ENCODE measurements at places on chromosomes 16 and 17.

- no peak for DNase-seq
Observed at GRCh38 chr17:17176341-17176740, 29.8 kb downstream of the PLD6 start.

- DNase-seq, result no peak
Observed at GRCh38 chr17:37300683-37301082, 75.1 kb upstream of the C17orf78 start.

- DNase-seq, result no peak
Observed at GRCh38 chr16:77063676-77064016, 127.3 kb upstream of the MON1B start.

DNA sequence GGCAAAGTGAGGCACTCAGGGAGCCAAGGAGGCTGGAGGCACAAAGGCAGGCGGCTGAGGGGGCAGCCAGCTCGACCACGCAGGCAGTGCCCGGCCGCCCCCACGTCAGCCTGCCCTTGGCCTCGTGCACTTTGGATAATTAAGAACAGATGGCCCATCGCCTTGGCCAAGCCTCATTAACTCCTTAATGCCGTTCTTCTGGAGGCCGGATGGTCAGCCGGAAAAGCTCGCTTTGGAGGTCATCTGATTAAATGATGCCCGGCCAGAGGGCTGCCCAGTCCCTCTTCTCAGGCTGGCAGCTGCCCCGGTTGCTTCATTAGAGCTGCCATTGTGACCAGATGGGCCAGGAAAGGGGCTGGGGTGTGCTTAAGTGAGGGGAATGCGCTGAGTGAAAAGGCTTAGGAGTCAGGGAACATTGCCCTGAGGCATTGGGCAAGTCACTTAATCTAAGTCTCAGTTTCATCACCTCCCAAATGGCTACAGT, 364.0 kb downstream of the NPIPA8 start:
- no peak for DNase-seq

DNA sequence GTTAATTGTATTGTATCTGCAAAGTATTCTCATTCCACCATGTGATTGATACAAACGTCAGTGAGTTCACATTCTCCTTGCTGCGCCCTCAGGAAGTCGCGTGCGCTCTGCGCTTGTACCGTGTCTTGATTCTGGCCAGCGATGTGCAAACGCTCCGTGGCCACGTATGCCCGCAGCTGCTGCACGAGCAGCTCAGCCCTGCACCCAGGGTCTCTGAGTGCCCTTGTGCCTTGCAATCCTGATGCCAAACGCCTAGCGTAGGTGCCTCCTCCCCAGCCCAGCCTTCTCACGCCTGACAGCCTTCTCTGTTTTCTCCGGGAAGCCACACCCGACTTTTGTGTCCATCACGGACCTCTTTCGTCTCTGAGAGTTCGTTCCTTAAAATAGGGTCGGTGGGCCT, 9.4 kb downstream of the ZNF469 start:
- DNase-seq, result no peak

GRCh38 chr17:41733348-41734138, 900 bp downstream of the HAP1 start:
- no peak for DNase-seq

GRCh38 chr17:30273373-30273772, 18.4 kb downstream of the BLMH start:
- DNase-seq, result no peak

DNA sequence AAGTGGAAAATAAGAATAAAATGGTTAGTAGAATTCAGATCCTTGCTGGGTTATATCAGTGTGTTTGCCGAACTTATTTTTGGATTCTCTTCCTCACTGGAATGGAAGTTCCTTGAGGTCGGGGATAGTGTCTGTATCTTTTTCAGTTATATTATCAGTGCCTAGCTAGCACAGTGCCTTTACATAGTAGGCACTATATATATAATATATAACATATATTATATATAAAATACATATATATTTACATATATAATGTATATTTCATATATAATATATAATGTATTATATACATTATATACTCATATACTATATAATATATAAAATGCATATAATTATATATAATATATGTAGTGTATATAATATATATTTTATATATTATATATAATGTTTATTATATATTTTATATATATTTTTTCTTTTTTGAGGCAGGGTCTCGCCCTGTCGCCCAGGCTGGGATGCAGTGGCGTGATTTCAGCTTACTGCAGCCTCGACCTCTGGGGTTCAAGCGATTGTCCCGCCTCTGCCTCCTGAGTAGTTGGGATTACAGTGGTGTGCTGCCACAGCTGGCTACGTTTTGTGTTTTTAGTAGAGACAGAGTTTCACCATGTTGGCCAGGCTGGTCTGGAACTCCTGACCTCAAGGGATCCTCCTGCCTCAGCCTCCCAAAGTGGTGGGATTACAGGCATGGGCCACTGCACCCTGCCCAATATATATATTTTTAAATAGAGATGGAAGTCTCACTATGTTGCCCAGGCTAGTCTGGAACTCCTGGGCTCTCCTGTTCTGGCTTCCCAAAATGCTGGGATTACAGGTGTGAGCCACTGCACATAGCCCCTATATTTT, 3.2 kb downstream of the NFATC3 start:
- DNase-seq, result no peak
